Aorta (tissue), 5 donors: ENCODE measurements at places on chromosomes 16 and 17. TPM values are rescaled to one million over a fixed set of nuclear protein-coding genes. Genes with fewer than 3 reads are reported as not detected.

DNA sequence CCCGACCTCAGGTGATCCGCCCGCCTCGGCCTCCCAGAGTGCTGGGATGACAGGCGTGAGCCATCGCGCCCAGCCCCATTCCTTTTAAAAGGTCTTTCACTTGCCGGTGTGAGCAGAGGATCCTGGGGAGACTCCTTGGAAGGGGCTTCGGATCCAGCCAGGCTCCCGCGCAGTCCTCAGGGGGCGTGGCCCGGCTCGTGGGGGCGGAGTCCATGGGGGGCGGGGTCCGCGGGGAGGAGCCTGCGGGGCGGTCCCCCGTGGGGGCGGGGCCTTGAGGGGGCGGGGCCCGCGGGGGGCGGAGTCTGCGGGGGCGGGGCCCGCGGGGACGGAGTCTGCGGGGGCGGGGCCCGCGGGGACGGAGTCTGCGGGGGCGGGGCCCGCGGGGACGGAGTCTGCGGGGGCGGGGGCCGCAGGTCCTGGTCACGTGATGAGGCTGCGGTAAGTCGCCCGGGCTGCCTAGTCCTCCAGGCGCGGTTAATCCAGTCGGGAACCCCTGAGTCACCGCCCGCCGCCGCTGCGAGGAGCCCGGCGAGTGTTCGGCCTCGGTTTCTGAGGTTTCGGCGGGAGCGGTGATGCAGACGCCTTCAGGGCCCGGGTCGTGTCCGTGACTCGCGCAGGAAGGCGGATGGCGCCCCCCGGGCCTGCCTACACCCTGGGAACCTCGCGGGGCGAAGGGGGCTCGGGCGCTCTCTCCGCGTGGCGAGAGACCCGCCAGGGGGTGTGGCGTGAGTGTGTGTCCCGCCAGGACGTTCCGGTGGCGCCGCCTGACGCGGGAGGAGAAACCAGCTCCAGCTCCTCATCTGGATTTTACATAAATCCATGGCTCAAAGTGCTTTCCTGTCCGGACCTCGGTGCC, 23.6 kb upstream of the ABR start:
- no peaks in the 10 kb centered on the region for H3K4me1 ChIP-seq
- no peaks in the 10 kb centered on the region for H3K27me3 ChIP-seq
- no peak overlapping the region for H3K27ac ChIP-seq

GRCh38 chr17:48074322-48075081, 26.3 kb downstream of the NFE2L1 start:
- peaks cover 1% of the 10 kb centered on the region for H3K36me3 ChIP-seq
- DNase-seq, result peak; percentile 82
- no peak overlapping the region for H3K4me3 ChIP-seq
- no peaks in the 10 kb centered on the region for H3K27me3 ChIP-seq
- no peak overlapping the region for H3K27ac ChIP-seq

The TMIGD1 gene
- total RNA-seq, result not detected

The KRTAP4-6 gene
- total RNA-seq, result not detected

The CDH1 gene
- 1.0 TPM for total RNA-seq
